ENCODE measurements at places on chromosomes 7 and 10.

- peaks cover 24% of the 10 kb centered on the region for H3K27me3 ChIP-seq
- H3K36me3 ChIP-seq: no peaks in the 10 kb centered on the region
- no peaks in the 10 kb centered on the region for H3K4me1 ChIP-seq
- no peak overlapping the region for H3K4me3 ChIP-seq
- no peak overlapping the region for H3K27ac ChIP-seq
Observed at GRCh38 chr7:116702046-116702785, 30.2 kb downstream of the MET start.

DNA sequence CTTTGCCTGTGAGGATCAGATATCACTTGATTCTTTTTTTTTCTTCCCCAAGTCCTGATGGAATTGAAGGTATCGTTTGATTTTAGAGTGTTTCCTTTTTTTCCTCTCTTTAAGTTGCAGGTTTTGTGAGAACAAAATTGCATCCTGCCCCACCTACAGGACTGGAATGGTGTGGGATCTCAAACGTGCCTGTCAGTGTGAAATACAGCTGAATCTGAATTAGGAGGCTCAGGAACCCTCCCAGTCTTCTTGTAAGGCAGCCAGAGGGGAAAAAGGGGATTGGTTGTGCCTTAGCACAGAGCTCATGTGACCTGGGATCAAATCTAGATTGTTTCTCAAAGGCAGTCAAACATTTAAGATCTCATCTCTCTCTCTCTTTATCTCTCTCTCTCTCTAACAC lies 32.7 kb upstream of the KLHL7 start:
- H3K27ac ChIP-seq: no peak overlapping the region
- peaks cover 21% of the 10 kb centered on the region for H3K27me3 ChIP-seq
- DNase-seq: no peak
- H3K4me3 ChIP-seq: no peak overlapping the region
- H3K4me1 ChIP-seq: no peaks in the 10 kb centered on the region
- no peaks in the 10 kb centered on the region for H3K36me3 ChIP-seq

DNA sequence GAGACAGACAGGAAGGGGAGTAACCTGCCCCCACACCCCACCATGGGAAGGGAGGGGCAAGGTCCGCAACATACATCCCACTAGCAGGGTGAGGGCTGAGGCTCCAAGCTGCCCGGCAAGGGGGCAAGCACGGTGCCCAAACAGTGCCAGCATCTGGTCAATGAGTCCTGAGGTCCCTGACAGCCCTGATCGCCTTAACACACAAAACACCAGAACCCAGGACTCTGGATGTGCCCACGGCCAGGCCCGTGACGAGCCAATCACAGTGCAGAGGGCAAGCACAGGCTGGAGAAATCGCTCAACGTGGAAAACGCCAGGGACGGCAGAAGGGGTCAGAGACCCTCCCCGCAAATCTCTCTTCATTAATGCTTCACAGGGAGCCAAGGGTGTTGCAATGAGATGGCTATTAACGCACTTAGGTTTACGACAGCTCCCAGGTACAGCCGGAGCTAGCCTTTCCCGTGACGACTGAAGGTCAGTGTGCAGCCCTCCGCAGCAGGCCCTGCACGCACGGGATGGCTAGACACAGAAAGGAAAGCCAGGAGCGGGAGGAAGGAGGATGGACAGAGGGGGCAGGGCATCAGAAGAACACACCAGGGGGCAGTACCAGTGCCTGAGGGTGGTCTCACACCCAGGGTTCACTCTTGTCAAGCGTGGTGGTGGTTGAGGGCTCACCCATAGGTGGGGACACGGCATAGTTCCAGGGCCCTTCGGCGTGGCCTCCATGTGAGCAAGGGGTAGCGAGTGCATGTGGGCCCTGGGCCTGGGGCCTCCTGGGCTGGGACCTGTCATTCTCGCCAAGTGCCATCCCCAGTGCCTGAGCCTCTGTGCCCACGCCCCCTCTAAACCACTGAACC lies 220.5 kb downstream of the MAD1L1 start:
- no peaks in the 10 kb centered on the region for H3K4me1 ChIP-seq
- H3K36me3 ChIP-seq: no peaks in the 10 kb centered on the region
- no peaks in the 10 kb centered on the region for H3K27me3 ChIP-seq

DNA sequence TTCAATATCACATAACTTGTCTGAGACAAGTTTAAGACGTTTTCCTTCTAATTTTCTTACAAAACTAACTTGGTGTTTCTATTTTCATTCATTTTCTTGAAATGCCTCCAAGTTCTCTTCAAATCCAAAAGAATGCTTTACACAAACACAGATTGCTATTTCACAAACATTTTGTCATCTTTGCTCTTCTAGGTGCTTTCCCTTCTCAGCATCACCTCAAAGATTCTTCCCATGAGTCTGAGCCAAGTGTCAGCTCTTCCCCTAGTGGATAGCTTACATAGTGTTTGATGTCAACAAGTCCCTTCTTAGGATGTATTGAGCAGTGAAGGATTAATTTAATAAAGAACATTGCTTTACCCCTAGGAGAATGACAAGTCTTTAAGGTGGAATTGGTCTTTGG lies 38.1 kb upstream of the SEMA3A start:
- DNase-seq: no peak
- H3K4me3 ChIP-seq: no peak overlapping the region
- peaks cover 6% of the 10 kb centered on the region for H3K27me3 ChIP-seq

DNA sequence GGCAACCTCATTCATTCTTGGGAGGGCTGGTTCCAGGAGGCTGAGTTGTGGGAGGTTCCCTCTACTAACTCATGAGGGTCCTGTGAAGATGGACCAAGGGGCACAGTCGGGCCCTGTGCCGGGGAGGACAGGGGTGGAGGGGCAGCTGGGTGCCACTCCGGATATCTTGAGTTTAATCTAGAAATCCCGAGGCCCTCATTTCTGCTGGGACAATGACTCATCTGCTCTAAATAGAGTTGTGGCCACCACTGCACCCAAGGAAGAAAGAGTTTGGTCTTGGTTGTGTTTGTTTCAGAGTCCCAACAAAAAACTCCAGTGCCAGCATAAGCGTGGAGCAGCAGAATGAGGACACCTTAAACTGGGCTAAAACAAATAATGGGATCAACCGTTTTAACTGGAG lies 82.4 kb downstream of the EBF3 start:
- no peaks in the 10 kb centered on the region for H3K36me3 ChIP-seq
- no peak overlapping the region for H3K4me3 ChIP-seq
- peaks cover 5% of the 10 kb centered on the region for H3K27me3 ChIP-seq
- DNase-seq: no peak

GRCh38 chr7:106793015-106793975 lies 71.8 kb upstream of the PIK3CG start:
- peak; percentile 29 for DNase-seq
- H3K4me3 ChIP-seq: no peak overlapping the region
- no peak overlapping the region for H3K27ac ChIP-seq
- no peaks in the 10 kb centered on the region for H3K4me1 ChIP-seq
- H3K36me3 ChIP-seq: peaks cover 2% of the 10 kb centered on the region

GRCh38 chr10:88062798-88063472 lies 199.5 kb downstream of the PTEN start:
- no peak for DNase-seq
- peaks cover 29% of the 10 kb centered on the region for H3K27me3 ChIP-seq
- H3K27ac ChIP-seq: no peak overlapping the region
- peaks cover 6% of the 10 kb centered on the region for H3K36me3 ChIP-seq

DNA sequence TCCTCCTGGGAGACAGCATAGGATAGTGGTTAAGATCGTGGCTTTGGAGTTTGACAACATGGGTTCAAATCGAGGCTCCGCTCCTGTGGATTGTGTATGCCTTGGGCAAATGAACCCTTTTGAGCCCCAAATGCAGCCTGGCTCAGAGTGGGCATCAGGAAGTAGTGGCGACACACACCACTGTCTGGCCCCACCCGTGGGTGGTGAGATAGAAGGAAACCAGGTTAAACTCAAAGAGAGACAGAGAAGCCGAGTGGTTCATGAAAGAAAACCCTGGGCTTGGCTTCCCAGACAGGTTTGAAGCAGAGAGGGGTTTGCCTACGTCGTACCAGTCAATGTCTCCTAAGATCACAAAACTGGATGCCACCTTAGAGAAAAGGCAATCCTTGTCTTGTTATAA lies 57.7 kb downstream of the PRTFDC1 start:
- peaks cover 54% of the 10 kb centered on the region for H3K4me1 ChIP-seq
- H3K36me3 ChIP-seq: peaks cover 1% of the 10 kb centered on the region
- peak; percentile 16 for DNase-seq
- H3K27me3 ChIP-seq: no peaks in the 10 kb centered on the region

DNA sequence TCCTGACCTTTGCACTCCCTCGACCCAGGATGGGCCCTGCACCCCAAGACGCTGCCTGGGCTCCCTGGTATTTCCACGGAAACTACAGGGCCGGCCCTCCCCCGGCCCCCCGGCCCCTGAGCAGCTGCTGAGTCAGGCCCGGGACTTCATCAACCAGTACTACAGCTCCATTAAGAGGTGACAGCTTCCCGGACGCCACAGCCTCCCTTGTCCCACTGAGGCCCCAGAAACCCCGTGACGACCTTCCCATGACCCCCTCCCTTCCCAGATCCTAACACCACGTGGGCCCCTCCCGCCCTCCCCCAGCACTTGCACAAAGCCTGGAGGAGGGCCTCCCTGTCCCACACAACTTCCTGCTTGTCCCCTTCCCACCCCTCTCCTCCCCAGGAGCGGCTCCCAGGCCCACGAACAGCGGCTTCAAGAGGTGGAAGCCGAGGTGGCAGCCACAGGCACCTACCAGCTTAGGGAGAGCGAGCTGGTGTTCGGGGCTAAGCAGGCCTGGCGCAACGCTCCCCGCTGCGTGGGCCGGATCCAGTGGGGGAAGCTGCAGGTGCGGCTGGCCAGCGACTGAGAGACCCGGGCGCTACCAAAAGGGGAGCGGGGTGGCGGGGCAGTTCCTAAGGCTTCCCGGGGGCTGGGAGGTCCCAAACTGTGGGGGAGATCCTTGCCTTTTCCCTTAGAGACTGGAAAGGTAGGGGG lies 5.7 kb downstream of the NOS3 start:
- no peaks in the 10 kb centered on the region for H3K27me3 ChIP-seq
- peak overlapping the region; percentile 27 for H3K4me3 ChIP-seq
- peaks cover 1% of the 10 kb centered on the region for H3K36me3 ChIP-seq
- H3K4me1 ChIP-seq: peaks cover 12% of the 10 kb centered on the region
- no peak for DNase-seq

DNA sequence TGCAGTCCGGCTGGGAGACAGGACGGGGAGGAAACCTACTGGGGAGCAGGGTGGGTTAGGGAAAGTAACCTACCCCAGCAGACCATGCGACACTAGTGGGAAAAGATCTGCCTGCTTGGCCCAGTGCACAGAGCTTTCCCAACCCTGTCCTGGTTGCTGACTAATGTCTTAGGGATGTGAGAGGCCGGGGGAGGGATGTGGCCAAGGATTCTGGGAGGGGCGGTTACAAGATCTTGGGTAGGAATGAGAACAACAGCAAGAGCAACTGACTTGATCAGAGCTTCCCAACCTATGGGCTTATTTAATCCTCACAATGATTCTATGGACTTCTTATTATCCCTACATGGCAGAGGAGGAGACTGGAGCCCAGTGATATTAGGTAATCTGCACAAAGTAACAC lies 24.0 kb upstream of the EIF5AL1 start:
- no peaks in the 10 kb centered on the region for H3K27me3 ChIP-seq
- H3K36me3 ChIP-seq: no peaks in the 10 kb centered on the region
- H3K4me1 ChIP-seq: no peaks in the 10 kb centered on the region
- H3K4me3 ChIP-seq: no peak overlapping the region

DNA sequence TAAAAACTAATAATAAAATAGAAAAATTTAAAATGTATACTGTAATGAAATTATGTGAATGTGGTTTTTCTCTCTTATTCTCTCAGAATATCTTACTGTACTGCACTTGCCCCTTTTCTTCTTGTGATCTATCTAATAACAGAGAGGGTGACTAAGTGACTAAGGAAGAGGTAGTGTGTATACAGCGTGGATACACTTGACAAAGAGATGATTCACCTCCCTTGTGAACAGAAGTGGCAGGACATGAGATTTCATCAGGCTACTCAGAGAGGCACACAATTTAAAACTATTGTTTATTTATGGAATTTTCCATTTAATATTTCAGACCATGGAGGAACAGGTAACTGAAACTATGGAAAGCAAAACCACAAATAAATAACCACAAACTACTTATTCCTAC lies 806.6 kb upstream of the GHITM start:
- H3K27ac ChIP-seq: no peak overlapping the region
- no peaks in the 10 kb centered on the region for H3K27me3 ChIP-seq
- no peak overlapping the region for H3K4me3 ChIP-seq
- no peaks in the 10 kb centered on the region for H3K36me3 ChIP-seq
- no peak for DNase-seq

DNA sequence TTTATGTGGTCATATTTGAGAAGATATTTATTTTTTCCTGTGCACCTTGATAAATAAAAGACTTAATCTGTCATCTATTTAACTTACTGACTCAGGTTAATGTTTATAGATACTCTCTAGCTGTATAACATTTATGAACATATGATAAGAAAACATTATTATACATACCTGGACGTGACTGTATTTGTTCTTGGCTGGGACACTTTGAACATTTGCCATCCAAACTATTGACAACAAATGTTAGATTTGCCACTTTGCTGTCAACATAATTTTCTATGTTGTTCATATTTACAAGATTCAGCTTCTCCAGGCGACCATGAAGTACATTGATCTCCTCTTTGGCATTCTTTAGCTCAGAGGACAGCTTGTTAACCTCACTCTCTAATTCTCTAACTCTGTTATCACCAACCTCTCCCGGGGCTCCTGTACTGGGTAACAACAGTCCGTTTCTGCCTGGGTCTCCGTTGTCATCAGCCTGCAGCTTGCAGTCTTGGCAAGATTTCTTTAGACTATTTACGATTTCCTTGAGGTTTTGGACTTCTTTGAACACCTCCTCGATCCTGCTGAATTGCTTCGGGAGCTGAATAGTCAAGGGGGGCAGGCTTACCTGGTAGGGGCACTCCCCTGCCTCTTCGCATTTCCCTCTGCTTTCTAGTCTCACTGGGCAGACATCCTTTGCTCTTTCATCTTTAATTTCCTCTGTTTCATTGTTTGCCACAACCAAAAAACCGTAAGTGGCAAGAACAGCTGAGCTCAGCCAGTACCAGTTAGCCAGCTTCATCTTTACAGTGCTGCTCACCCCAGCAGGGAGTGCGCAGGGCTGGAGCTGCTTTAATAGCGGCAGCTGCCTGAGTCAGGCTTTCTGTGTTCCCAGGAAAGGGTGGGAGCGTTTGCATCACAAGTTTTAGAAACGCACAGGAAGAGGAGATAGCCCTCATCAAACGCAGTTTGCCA lies at the start of gene FGL2:
Gene FGL2 (minus strand): TSS at position 807 of the 954 bp plus-strand sequence. CDS start 26 bp downstream, at position 781.
- peaks cover 31% of the 10 kb centered on the region for H3K4me1 ChIP-seq
- DNase-seq: peak; percentile 18
- peak within 1 kb of the TSS; percentile 79 for H3K27ac ChIP-seq
- H3K36me3 ChIP-seq: no peaks in the 10 kb centered on the region
- peak within 1 kb of the TSS; percentile 81 for H3K4me3 ChIP-seq
- no peaks in the 10 kb centered on the region for H3K27me3 ChIP-seq

DNA sequence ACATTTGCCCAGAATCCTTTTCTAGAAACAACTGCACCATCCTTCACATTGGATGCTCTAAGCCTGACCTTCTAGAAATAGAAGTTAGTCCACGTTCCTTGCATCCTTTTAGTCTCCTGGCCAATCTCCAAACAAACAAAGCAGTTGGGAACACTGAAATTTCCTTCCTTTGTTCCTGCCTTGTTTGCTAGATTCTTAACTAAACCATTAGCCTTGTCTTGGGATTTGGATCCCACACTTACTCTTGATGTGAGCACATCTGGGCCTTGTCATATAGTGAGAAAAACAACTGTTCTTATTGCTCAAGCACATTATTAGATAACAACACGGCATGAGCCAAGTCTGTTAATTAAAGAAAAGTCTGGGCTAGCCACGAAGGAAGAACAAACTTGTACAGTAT lies 319.3 kb upstream of the GHITM start:
- no peaks in the 10 kb centered on the region for H3K27me3 ChIP-seq
- no peaks in the 10 kb centered on the region for H3K36me3 ChIP-seq
- no peak for DNase-seq
